ENCODE measurements at places on chromosomes 2 and 18.
A peak's percentile ranks its signal among the peaks of the same experiment; 100 is the strongest.

DNA sequence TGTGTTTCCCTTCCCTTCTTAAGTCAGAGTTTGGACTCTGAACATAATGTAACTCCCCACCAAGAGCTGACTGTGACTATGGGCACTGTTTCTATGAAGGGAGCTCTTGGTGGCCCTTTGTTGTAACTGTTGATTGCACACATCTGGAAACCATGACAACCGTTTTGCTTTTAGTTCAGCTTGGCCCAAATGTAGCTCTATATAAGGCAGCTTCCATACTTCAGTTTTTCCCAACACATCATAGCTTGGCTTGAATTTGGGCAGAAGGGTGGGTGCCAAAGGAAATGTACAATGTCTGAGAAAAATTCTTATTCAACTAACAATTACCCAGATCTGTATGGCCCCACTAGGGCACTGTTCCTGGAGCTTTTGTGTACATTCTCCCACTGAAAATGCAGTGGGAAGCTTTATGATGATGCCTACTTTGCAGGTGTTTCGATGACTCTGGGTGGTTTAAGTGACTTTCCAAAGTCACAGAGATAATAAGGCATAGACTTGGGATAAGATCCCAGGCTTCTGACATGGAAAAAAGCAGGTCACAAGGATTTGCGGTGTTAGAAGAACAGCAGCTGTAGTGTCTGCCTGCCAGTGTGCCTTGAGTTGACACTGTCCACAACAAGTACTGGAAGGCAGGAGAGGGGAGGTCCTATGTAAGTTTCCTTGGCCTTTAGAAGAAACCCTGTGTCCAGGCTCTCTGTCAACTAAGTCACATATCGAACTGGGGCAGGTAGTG lies 2.4 kb upstream of the CETN1 start:
- DNase-seq = no peak

GRCh38 chr18:12005538-12006487 lies 24.5 kb downstream of the IMPA2 start:
- no peak for DNase-seq

GRCh38 chr2:76268902-76269620 lies 558.3 kb upstream of the GCFC2 start:
- DNase-seq = no peak

DNA sequence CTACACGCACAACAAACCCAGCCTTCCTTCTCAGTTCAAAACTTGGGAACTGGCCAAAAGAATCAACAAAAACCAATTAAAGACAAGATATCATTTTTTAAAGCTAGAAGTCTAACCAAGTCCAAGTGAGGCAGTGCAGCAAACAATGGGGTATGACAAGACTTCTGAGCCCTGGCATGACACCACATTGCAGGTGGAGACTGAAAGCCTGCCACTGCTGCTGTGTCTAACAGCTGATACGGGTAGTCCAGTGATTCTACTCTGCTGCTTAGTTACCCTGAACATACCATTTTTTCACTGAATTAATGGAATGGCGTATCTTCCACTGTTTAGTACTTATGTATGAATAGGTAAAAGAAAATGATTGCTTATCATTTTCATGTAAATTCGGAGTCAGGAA lies 47.4 kb upstream of the KIDINS220 start:
- DNase-seq = no peak

GRCh38 chr2:42063431-42064171 lies 15.8 kb downstream of the PKDCC start:
- no peak for DNase-seq

DNA sequence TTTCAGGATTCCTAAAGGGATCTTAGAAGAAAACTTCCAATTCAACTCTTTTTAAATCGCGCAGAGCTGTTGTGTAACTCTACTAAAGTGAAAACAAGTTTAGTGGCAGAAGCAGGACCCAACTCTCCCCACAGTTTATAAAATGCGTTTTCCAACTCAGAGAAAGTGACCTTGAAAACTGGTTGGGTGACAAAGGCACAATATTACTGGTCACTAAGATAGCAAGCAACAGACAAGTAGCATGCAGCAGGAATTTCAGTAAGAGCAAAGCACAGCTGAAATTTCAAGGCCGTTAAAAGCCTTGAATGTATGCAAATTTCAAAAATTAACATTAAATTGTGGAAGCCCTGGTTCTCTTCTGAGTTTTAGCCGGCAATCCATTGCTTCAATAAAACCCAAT lies 66.9 kb downstream of the STK39 start:
- DNase-seq = no peak

- no peak for DNase-seq
Observed at GRCh38 chr2:72945450-72946019, 28.2 kb downstream of the EMX1 start.

GRCh38 chr2:59986511-59986910 lies 566.9 kb downstream of the BCL11A start:
- DNase-seq = no peak

DNA sequence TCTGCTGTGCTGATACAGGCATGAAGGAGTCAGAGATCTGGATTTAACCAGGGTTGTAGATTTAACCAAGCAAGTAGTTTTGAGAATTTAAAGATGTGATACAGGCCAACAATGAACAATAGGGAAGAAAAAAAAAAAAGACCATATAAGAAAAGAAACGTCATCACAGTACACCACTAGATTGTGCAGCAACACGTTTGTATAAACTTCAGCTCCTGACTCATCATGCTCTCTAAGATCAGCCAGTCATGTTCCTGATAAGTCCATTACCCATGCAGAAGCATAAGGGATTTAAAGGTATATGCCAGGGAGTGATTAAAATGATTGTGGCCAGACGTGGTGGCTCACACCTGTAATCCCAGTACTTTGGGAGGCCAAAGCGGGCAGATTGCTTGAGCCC lies 22.3 kb upstream of the ERICH2 start:
- DNase-seq = no peak

DNA sequence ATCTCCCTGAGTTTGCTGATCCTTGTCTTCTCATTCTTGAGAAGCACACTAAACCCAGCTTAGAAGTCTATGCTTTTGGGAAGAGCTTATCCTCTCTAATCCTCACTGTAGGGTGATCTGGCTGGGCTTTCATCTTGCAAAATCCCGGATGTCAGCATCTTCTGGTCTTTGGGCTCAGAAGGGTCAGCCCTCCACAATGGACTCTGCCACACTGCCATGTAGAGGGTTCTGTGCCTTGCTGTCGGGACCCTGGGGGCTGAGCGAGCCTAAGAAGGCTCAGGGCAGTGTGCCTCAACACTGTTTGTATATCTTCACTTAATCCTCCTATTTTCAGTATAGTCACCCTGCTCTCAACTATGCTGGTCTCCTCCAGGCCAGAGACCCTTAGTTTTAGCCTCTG lies 102.3 kb downstream of the TGIF1 start:
- DNase-seq = no peak

DNA sequence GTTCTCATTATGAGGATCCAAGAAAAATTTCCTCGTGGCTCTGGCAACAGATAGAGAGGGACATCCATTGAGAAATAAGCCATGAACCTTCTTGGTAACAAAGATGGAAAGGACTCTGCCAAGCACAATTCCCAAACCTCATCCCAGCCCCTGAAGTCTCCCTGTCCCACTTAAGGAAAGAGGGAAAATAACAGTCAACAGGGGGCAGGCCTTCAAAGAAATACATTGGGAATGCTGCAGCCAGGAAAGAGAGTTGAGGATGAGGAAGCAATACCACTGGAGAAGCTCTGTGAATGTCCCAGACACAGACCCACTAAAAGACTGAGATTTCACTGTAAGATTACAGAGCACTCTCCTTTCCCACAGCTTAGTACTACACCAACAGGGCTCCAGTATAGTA lies 93.2 kb downstream of the CD226 start:
- peak; percentile 50 for DNase-seq

GRCh38 chr18:80022613-80023012 lies 11.6 kb upstream of the RBFA start:
- DNase-seq = no peak

DNA sequence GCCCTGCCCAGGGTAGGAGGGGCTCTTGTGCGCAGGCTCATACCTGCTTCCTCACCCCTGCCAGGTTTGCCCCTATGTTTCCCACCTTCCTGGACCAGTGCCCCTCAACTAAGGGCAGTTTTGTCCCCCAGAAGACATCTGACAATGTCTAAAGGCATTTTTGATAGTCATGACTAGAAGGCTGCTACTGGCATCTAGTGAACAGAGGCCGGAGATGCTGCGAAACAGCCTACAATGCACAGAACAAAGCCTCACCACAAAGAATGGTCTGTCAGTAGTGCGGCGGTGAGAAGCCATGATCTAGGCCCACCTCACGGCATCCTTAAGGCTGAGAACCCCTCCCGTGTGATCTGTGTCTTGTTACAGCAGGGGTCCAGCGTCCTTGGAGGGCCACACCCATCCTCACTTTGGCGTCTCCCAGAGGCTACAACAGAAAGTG lies 96.0 kb downstream of the TMEM17 start:
- no peak for DNase-seq

DNA sequence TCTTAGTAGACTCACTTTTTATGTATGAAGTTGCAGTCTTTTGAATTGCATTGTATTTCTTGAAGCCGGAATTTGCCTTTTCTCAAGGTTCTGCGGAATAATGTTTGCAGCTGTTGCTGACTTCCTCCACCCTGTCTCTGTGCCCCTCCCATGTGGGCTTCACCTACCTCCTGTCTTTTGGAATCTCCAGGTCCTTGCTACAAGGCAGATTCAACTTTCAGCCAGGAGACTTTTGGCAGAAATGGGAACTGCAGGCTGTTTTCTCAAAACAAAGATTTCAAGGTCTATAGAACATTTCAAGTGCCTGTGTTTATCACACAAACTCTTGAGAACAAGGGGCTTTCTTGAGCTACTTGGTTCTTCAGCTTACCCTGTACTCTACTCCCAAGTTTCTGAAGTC lies 25.6 kb downstream of the ZNF236 start:
- DNase-seq = peak; percentile 81

- no peak for DNase-seq
Observed at GRCh38 chr18:74698881-74699280, 101.2 kb downstream of the ZNF407 start.

DNA sequence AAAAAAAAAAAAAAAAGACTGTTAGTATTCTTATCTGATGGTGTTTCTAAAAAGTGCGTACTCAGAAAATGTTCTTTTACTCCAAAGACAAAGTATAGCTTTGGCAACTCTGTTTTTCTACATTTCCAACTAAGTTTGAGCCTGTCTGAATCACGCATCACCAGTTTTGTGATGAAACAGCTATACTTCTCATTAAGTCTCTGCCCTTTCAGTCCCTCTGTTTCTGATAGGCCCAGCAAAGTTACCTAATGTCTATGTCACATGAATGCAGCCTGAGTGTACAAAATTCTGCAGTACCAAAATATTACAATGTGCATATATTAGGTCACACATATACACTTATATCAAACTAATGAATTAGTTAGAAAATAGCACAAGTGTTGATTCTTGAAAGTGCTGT lies 22.4 kb downstream of the TWSG1 start:
- DNase-seq = no peak

DNA sequence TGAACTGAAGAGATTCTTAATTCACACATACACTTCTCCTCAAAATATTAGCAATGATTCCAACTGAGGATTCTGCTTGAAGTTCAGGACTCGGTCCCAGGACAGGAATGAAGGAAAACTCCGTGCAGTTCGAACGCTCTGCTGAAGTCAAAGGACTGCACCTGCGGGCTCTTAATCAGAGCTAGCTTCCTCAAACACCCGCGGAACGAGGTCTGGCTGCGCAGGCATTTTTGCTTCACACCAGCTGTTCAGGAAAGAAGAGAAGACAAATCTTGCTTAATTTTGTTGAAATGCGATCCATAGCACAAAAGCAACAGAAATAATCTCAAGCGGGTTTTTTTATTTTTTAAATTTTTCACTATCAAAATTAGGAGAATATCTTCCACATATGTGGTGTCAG lies 175.6 kb downstream of the LAMA1 start:
- DNase-seq = no peak

DNA sequence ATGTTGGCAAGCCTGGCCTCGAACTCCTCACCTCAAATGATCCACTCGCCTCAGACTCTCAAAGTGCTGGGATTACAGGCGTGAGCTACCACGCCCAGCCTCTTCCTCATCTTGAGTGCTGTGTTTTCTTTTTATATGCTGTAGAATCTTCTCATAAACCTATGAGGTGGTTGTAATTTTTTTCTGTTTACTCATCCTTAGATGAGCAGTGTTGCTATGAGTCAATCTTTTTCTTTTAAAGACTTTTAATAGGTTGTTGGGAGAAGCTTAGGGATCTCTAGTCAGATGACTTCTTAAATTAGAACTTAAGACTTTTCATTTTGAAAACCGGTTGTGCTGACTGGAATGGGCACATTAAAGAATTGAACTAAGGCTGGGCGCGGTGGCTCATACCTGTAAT lies 8.7 kb upstream of the AAK1 start:
- no peak for DNase-seq

DNA sequence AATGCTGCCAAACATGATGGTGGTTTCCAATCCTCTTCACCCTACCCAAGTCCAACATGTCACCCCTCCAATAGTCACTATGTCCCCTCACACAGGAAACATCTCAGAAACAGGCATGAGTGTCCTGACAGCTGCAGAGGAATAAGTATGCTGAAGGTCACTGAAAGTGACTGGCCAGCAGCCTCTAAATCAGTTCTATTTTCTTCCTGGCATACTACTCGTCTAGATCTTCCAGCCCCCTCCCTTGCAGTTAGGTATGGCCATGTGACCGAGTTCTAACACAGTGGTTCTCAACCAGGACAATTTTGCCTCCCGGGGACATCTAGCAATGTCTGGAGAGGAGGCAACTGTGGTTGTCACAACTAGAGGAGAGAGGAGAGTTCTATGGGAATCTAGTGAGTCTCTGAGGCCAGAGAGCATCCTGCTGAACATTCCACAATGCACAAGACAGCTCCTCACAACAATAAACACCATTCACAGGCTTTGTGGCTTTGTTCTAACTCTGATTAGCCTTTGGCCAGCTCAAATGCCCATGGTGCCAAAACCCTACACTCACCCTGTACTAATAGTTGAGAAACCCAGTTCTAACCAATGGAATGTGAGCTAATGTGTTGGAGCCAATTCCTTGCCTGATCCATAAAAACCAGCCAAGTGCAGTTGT lies 12.6 kb upstream of the ID2 start:
- DNase-seq = no peak

- no peak for DNase-seq
Observed at GRCh38 chr2:95122197-95122551, 566 bp upstream of the MRPS5 start.

- DNase-seq = no peak
Observed at GRCh38 chr18:47888156-47888555, 42.3 kb downstream of the SMAD2 start.

- no peak for DNase-seq
Observed at GRCh38 chr2:9423922-9424272, 443 bp downstream of the CPSF3 start.

- DNase-seq = no peak
Observed at GRCh38 chr2:62738981-62739936, 33.7 kb downstream of the EHBP1 start.

DNA sequence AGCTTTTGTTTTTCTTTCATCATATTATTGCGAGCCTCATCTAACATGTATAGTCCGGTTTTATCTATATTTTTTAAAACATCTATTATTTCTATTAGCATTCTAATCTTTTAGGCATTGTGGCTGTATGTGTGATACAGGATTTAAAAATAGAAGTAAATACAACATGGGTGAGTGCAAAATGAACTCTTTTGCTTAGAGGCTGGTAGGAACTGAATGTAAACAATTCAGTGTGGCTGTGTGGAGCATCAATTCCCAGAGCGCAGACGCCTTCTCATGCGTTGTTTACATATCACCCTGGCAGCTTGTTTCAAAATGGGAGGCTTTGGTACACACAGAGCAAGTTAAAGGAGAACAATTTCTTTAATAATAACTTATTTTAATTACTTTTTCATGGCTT lies 836 bp downstream of the DTNA start:
- DNase-seq = no peak

GRCh38 chr2:69034845-69035244 lies 21.9 kb downstream of the ANTXR1 start:
- DNase-seq = no peak

GRCh38 chr18:48732767-48733424 lies 194.1 kb downstream of the CTIF start:
- no peak for DNase-seq

Data from H7 (cell line).